ENCODE measurements at places on chromosomes 2 and 18.

DNA sequence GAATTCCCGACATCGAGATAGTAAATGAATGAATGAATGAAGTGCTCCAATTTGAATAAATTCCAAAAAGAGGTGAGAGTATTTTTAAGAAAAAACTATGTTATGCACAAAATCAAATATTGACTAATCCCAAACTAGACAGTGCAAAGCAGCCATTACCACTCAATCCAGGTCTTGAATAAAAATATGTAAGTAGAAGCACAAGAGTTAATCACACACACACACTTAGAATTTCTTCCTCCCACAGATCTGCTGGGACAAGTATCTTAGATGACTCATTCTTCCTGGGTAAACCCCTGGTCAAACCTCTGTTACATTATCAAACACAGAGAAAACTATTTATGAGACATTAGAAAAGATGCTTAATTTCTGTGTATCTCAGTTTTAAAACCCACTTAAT, 102.0 kb downstream of the PLA2R1 start:
- DNase-seq, result peak; percentile 62

GRCh38 chr18:12245793-12246135, 8.4 kb upstream of the CIDEA start:
- no peak for DNase-seq

GRCh38 chr18:9290156-9290555, 44.4 kb upstream of the TWSG1 start:
- no peak for DNase-seq

DNA sequence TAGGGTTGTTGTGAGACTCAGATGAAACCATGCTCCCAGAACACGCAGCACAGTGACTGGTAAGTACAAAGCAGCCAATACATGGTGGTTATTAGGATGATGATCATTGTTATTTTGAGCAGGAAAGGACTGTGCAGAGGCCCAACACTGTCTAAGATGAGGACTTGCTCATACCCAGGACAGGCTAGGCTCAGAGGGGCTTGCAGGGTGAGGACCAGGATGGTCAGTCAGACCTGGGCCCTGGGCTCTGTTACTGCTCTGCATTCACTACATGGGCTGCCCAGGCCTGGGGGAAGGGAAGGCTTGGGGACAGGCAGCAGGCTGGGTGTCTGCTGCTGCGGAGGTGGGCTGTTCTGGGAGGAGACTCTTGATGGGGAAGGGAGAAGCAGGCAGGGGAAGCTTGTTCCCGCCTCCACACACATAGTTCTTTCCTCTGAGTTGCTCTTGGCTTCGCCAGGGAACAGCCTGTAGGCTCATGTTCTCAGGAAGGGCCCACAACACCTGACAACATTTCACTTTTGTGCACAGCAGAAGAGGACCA, 17.5 kb downstream of the CAPN13 start:
- DNase-seq, result no peak

- DNase-seq, result no peak
Observed at GRCh38 chr2:225616848-225617247, 217.3 kb downstream of the NYAP2 start.

- DNase-seq, result no peak
Observed at GRCh38 chr2:2571301-2572150, 240.5 kb upstream of the MYT1L start.

DNA sequence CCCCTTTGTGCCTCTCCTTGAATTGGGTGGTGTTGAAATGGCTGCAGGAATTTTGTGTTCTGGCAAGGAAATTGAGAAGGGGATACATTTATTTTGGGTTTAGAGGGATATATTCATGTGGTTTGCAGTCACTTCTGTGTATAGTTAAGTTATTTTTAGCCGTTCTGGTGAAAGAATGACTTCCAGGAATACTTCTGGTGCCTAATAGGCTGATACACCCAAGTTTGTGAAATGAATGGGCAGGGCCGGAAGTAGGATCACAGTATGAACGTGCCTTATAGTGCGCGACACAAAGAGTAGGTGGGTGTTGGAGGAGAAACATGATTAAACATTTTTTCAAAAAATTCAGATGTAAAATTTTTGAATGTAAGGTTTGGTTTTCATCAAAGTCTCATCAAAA, 168.6 kb upstream of the ATP5MC3 start:
- peak; percentile 0 for DNase-seq

DNA sequence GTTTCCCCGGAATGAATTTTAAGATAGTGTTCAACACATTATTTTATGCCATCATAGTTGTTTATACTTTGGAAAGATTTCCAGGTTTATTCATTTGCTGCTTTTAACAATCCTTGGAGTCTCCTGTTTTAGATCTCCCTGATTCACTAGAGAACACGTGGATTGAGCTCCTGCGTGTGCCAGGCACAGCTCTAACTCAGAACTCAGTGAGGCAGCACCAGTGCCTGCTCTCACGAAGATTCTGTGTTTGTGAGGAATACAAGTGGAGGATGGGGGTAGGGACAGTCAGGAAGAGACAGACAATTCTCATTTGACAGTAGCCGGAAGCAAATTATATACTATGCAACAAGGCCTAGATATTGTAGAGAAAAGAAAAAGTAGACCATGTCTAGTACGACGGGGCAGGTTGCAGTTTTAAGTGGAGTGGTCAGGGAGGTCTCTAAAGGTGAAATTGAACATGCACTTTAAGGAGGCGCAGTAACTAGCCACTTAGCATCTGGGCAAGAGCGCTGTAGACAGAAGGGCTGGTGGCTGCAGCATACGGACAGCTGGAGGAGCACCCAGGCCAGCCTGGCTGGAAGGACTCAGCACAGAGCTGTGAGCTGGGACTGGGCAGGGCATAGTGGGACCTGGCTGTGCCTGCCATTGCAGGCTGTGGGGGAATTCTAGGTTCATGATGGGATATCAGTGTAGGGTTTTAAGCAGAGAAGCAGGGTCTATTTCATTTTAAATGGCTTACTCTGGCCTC, 24.3 kb downstream of the RNF144A start:
- DNase-seq, result no peak

GRCh38 chr2:41475959-41476358, 571.9 kb upstream of the PKDCC start:
- no peak for DNase-seq
